ENCODE measurements at places on chromosomes 2 and 18. TPM values are rescaled to one million over a fixed set of nuclear protein-coding genes. Genes with fewer than 3 reads are reported as not detected.

- no peak for DNase-seq
- H3K4me3 ChIP-seq, result no peak overlapping the region
- no peak overlapping the region for H3K27ac ChIP-seq
- peaks cover 12% of the 10 kb centered on the region for H3K27me3 ChIP-seq
These were observed 102.5 kb downstream of the LYPD6B start for GRCh38 chr2:149141046-149141445.

- H3K4me1 ChIP-seq, result peaks cover 14% of the 10 kb centered on the region
- H3K27ac ChIP-seq, result no peak overlapping the region
- DNase-seq, result no peak
- H3K4me3 ChIP-seq, result no peak overlapping the region
- peaks cover 7% of the 10 kb centered on the region for H3K27me3 ChIP-seq
These were observed 331.3 kb upstream of the PKDCC start for GRCh38 chr2:41716497-41716896.

DNA sequence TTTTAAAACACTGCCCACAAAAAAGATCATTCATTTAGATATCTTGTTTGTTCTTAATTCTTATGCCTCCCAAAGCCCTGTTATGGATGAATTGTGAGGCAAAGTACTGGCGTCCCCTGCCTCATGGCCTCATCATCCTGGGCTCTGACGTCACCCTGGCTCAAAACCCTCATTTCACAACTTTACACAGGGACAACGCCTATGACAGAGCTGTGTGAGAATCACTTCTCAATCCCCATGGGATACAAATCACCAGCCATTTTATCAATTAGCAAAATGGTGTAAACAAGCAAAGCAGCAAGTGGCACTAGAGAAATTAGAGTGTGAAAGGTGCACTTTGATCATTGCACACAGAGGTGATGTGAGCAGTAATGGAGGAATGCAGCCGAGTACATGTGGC, 16.6 kb downstream of the FHOD3 start:
- no peak overlapping the region for H3K4me3 ChIP-seq
- H3K36me3 ChIP-seq, result no peaks in the 10 kb centered on the region
- no peak overlapping the region for H3K27ac ChIP-seq
- DNase-seq, result no peak
- peaks cover 6% of the 10 kb centered on the region for H3K27me3 ChIP-seq
- H3K4me1 ChIP-seq, result no peaks in the 10 kb centered on the region

Gene CD302
- total RNA-seq, result 0.23 TPM

Gene IL18RAP
- total RNA-seq, result 25.2 TPM

- H3K4me3 ChIP-seq, result no peak overlapping the region
- H3K4me1 ChIP-seq, result no peaks in the 10 kb centered on the region
- no peaks in the 10 kb centered on the region for H3K27me3 ChIP-seq
- H3K27ac ChIP-seq, result no peak overlapping the region
- H3K36me3 ChIP-seq, result no peaks in the 10 kb centered on the region
These were observed 862.4 kb upstream of the ACVR2A start for GRCh38 chr2:146982393-146982846.

Gene MTCL1
- 1.7 TPM for total RNA-seq

Gene ERICH2
- total RNA-seq, result not detected

DNA sequence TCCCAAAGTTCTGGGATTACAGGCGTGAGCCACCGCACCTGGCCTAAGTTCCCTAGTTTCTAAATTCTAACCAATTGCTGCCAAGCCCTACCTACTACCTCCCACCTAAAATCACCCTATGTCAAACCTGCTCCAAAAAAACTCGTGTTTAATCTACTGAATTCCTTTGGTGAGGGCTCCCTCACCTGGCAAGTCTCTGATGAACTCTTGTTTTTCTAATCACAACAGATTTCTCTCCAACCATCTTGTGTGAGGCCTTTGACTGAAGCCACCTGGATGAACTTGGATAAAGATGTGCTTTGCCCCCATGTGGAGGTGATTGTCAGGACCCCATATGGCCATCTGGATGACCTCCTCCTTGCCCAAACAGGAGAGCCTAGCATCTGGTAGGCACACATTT, 17.4 kb upstream of the SLC35G4 start:
- H3K36me3 ChIP-seq, result no peaks in the 10 kb centered on the region
- DNase-seq, result no peak
- no peak overlapping the region for H3K4me3 ChIP-seq

Gene CIDEA
- not detected for total RNA-seq

Gene STAM2
- 17.5 TPM for total RNA-seq

Gene GPAT2
- total RNA-seq, result 4.5 TPM

- no peak overlapping the region for H3K27ac ChIP-seq
- no peak for DNase-seq
- H3K4me1 ChIP-seq, result no peaks in the 10 kb centered on the region
These were observed 129.1 kb downstream of the TSN start for GRCh38 chr2:121884511-121884921.

DNA sequence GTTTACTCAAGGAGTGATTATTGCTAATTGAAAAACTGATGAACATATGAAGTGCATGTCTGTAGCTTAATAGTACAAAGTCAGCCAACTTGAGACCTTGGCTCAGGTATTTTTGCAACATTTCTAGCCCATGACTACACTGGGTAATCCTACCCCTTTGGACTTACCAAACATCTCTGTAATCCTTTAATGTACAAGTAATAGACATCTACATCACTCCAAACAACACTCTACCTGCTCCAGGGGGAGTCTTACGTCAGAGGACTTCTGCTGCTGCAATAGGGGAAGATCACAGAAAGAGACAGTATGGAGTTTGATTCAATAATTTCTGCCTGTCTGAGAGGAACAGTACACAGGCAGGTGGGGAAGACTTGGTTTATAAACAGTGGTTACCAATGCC, 54.0 kb downstream of the IWS1 start:
- H3K4me1 ChIP-seq, result no peaks in the 10 kb centered on the region
- H3K27ac ChIP-seq, result no peak overlapping the region
- no peak overlapping the region for H3K4me3 ChIP-seq
- H3K27me3 ChIP-seq, result no peaks in the 10 kb centered on the region
- DNase-seq, result no peak

GRCh38 chr18:48637081-48637990, 98.5 kb downstream of the CTIF start:
- H3K4me1 ChIP-seq, result no peaks in the 10 kb centered on the region
- H3K36me3 ChIP-seq, result no peaks in the 10 kb centered on the region
- H3K27me3 ChIP-seq, result no peaks in the 10 kb centered on the region
- DNase-seq, result no peak
- H3K27ac ChIP-seq, result no peak overlapping the region
